ENCODE measurements at places on chromosomes 2 and 18.

- DNase-seq: no peak
These were observed 106.3 kb downstream of the EPHA4 start for GRCh38 chr2:221465776-221466175.

- no peak for DNase-seq
These were observed 39.4 kb downstream of the RBMS1 start for GRCh38 chr2:160454070-160454797.

GRCh38 chr2:60408811-60409530, 144.5 kb downstream of the BCL11A start:
- no peak for DNase-seq

DNA sequence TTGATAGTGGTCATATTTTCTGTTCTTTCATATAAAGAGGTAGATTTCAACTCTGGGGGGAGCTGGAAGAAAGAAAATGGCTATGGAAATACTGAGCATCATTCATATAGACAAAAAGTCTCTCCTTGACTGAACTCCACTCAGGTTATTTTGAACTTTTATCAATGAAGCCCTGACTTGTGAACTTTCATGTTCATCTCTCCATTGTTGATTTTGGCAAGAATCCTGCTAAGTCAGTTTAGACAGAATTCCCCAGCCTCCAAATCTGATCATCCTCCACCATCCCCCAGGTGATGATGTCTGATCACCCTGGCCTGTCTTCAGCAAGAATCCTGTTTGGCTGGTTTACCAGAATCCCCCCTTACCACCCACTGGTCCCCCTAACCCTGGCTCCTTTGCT, 395.0 kb downstream of the NCKAP5 start:
- DNase-seq: no peak

DNA sequence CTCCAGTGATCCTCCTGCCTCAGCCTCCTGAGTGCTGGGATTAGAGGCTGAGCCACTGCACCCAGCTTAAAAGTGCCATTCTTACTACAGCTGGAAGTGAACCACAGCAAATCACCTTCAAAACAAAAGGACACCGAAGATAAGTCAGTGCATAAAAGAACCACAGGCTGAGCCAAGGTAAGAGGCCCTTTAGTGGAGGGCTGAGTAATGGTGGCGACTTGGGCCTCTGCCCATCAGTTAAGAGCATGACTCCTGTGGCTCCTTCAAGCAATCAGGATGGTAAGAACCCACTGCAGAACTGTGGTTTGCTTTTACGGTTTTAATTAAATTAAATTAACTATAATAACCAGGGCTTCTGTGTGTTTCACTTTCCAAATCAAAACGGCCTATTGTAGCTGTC, 75.1 kb downstream of the CTAGE1 start:
- no peak for DNase-seq

DNA sequence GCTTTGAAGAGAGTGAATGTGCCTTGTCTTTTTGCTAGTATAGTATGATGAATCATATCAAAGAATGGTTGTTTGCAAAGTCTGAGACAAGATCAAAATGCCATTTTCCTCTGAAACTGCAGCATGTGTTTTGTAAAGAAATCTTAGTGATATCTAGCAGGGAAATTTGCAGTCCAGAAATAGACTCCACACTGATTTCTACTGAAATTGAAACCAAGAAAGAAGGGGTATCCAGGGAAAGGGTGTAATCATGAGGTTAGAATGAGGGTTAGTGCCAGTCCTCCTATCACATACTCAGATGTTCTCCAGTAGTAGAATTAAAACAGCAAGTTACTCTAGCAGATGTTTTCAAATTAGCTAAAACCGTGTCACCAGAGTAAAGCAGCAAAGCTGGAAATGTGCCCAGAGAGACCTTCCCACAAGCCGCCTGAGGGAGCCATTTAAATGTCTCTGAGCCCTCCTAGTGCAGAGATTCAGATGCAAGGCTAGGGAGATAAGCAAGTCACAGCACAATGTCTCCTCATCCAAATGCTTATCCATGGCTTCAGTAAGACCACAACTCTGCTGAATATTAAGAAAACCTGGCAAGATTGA, 4.9 kb downstream of the DLGAP1 start:
- DNase-seq: no peak

DNA sequence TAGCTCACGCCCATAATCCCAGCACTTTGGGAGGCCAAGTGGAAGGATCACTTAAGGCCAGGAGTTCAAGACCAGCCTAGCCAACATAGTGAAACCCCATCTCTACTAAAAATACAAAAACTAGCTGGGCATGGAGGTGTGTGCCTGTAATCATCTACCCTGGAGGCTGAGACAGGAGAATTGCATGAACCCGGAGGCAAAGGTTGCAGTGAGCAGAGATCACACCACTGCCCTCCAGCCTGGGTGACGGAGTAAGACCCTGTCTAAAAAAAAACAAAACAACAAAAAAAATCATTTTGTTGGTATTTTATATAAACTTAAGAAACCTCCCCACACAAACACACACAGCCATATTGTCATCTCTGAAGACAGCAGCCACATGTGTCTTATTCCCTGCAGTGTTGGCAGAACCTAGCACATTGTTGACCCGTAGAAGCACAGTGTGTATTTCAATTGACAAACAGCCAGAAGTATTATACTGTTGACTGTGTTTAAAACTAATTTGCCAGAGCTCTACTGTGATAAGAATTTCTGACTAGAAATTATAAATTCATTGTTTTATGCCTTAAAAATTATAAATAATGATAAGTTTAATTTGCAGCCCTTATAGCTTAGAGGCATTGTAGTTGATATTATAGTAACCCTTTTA, 68.1 kb downstream of the DNAJC10 start:
- no peak for DNase-seq

DNA sequence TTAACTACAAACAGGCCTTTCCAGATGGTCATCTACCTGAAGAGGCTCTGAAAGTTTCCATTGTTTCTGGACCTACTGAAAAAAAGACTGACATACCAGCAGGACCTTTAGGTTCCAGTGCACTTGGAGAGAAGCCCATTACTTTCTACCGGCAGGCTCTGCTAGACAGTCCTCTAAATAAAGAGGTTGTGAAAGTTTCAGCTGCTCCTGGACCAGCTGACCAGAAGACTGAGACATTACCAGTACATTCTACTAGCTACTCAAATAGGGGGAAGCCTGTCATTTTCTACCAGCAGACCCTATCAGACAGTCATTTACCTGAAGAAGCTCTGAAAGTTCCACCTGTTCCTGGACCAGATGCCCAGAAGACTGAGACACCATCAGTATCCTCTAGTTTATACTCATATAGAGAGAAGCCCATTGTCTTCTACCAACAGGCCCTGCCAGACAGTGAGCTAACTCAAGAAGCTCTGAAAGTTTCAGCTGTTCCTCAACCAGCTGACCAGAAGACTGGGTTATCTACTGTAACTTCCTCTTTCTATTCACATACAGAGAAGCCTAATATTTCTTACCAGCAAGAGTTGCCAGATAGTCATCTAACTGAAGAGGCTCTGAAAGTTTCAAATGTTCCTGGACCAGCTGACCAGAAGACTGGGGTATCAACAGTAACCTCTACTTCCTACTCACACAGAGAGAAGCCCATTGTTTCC, 65.8 kb downstream of the ALMS1 start:
- no peak for DNase-seq

DNA sequence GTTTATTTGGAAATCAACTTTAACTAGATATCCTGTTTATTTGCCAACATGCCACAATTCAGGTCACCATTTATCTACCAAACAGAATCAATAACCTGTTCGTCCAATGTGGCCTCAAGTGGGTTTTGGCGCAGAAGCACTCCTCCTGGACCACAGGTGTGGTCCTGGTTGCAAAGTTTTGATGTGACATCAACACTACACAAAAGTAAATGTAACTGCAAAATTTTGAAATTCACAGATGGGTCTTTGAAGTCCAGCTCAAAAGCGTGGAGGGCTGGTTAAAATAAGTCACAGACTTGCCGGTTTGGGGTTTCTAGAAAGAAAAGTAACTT, 474 bp upstream of the GCA start:
- no peak for DNase-seq
